ENCODE measurements at places on chromosomes 4 and X. TPM values are rescaled to one million over a fixed set of nuclear protein-coding genes. Genes with fewer than 3 reads are reported as not detected.

Gene EVC2
- total RNA-seq, result 1.1 TPM

Gene CSN1S1
- not detected for total RNA-seq

- no peaks in the 10 kb centered on the region for H3K4me1 ChIP-seq
- no peak for DNase-seq
- no peak overlapping the region for H3K27ac ChIP-seq
- H3K36me3 ChIP-seq, result no peaks in the 10 kb centered on the region
- H3K4me3 ChIP-seq, result no peak overlapping the region
Measured at GRCh38 chrX:104084534-104085277, 8.7 kb upstream of the TMSB15C start.

GRCh38 chrX:68841251-68842049 lies 12.6 kb downstream of the EFNB1 start:
- no peak overlapping the region for H3K27ac ChIP-seq
- DNase-seq, result no peak
- H3K27me3 ChIP-seq, result no peaks in the 10 kb centered on the region
- no peak overlapping the region for H3K4me3 ChIP-seq
- no peaks in the 10 kb centered on the region for H3K4me1 ChIP-seq
- peaks cover 5% of the 10 kb centered on the region for H3K36me3 ChIP-seq
